ENCODE measurements at places on chromosomes 6 and 20.

GRCh38 chr6:159935633-159936032, 33.2 kb upstream of the IGF2R start:
- DNase-seq = no peak

DNA sequence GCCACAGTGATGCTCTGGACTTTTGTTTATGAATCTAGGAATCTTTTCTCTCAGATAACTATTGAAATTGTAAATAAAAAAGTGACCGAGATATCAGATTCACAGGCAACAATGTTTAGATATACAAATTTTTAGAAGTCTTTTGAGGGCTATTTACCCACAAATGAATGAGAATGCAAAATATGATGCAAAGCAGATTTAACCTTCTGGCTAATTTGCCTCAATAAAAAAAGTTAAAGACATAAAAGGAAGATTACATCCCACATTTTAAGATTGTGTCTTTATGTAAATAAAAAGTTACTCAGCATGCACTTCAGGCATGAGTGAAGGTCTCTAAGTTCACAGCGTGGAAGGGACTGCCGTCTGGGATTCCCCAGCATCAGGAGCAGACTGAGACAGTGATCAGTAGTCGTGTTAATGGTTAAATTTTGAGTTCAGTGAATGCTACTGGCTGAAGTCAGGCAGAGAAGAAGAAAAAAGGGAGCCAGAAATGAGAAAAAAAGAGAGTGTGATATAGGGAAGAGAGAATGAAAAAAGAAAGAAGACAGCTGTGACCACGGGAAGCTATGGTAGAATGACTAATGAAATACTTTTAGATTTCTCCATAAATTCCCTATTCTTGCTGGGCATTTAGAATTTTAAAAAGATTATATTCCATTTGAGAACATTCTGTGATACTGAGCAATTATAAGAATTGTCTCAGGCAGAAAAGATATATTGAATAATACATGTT, 93.6 kb downstream of the MYB start:
- no peak for DNase-seq

DNA sequence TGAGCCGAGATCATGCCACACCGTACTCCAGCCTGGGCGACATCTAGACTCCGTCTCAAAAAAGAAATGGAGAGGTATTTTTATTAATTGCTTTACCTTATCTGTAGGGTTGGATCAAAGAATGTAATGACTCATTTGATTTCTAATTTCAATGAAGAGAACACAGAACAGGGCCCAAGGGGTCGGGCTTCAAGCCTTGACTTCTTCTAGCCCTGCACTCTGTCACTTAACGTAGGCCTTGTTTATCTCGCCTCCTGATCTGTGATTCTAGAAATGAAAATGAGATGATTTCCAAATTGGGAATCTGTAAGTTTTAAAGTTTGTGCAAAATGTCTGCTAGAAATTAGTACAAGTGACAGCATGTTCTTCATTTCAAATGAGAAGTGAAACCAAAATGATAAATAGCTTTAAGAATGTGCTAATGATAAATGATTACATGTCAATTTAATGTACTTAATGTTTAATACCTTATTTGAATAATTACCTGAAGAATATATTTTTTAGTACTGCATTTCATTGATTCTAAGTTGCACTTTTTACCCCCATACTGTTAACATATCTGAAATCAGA, 180.5 kb downstream of the SLC16A10 start:
- DNase-seq = no peak

DNA sequence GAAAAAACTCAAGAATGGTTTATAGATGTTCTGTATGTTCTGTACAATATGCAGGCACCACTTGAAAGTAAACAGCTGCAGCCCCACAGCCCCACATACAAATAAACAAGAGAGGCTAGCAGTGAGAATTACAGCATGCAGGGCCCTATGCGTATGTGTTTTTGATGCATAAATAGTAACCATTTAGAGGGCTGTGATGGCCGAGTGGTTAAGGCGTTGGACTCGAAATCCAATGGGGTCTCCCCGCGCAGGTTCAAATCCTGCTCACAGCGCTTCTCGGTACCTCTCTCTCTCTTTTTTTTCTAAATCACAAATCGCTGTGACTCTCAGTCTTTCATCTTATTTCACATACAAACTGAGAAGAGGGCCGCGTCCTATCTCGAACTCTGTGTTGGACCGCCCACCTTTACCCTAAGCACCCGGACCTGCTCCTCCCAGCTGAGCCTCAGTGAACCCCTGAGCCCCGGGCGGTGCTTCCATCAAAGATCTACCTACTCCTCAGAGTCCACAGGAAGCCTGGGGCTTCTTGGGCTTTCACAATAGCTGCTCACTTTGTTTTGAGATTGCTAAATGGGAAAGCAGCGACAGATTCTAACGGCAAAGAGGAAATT, 37.7 kb upstream of the PRSS16 start:
- peak; percentile 49 for DNase-seq

DNA sequence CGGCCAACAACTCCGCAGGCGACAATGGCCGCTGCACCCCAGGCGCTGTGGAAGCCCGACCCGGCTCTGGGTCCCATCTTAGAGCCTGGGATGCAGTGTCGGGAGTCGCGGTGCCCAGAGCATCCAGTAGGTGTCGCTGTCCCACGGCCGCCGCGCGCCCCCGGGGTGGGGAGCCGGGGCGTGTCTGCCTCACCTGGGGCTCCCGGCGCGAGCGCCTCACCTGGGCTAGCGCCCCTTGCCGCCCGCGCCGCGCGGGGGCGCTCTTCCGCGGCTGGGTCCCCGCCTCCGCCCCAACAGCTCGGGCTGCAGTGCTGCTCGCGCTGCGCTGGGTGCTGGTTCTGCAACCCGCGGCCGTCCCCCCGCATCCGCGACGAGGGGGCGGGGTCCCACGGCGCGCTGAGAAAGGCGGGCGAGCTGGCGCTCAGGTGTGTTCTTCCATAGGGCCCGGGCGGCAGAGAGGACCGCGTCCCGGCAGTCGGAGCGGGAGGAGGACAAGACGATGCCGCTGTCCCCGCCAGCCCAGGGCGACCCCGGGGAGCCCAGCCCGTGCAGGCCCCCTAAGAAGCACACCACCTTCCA, at the start of gene CRYBG1:
TSS of gene CRYBG1 (plus strand) at position 308 of the 579 bp plus-strand sequence. CDS start at position 500, 192 bp downstream.
- DNase-seq = peak; percentile 59

DNA sequence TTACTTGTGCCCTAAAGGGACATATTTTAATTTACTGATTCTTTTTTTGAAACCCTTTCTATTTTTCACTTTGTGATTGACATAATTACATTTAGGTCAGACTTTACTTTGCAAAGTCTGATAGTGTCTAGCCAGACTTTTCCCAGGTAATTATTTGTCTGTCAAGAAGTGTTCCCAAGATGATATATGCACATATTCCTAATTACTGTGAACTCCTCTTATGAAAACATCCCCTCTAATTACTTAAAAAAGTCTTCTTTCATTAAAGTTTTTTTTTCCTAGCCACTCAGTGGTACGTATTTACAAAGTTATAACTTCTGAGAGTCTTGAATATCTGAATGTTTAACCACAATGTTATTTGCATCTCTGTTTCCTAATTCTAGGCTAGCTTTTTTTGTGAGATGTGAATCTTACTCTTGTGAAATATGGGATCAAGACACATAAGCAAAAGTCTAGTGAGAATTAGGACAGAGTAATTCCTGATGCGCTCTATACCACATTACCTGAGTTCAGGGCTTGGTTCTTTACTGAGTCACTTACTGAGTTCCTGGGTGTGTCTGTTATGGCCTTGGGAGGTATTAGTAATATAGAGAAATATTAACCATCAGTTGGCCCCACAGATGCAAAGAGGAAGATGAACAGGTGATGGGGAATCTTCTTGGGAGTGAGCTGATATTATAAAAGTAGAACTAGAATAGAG, 27.9 kb downstream of the FAM83B start:
- DNase-seq = no peak

DNA sequence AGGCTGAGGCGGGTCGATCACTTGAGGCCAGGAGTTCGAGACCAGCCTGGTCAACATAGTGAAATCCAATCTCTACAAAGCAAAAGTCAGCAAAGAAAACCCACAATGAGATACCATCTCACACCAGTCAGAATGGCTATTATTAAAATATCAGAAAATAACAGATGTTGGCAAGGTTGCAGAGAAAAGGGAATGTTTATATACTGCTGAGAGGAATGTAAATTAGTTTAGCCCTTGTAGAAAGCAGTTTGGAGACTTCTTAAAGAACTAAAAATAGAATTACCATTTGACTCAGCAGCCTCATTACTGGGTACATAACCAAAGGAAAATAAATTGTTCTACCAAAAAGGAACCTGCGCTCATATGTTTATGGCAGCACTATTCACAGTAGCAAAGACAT, 16.7 kb upstream of the GCM1 start:
- DNase-seq = no peak

DNA sequence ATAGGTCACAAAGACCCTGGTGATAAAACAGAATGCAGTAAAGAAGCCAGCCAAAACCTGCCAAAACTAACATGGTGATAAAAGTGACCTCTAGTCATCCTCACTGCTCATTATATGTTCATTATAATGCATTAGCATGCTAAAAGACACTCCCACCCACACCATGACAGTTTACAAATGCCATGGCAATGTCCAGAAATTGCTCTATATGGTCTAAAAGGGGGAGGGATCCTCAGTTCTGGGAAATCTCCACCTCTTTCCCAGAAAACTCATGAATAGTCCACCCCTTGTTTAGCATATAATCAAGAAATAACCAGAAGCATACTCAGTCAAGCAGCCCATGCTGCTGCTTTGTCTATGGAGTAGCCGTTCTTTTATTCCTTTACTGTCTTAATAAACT, 40.4 kb upstream of the MC3R start:
- DNase-seq = no peak

- DNase-seq = no peak
Observed at GRCh38 chr20:44648579-44648978, 2.9 kb downstream of the ADA start.

DNA sequence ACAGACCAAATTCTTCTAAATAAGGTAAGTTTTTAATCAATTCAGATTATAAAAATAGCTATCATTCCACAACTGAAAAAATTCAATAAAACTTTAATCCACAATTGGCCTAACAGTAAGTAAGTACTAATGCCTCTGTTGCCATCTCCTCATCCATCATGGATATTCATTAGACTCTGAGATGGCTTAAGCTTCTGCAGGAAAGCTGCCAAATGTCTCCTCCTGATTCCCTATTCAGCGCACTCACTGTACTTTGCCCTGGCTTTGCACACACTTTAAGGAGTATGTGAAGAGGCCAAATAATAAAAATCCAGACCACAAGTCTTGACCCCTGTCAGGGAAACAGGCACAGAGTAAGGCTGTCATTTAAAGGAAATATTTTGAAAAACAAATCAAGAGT, 23.6 kb downstream of the PGM3 start:
- no peak for DNase-seq

- no peak for DNase-seq
Observed at GRCh38 chr6:46456297-46456696, 35.0 kb downstream of the RCAN2 start.

GRCh38 chr20:34064286-34064685, 47.8 kb downstream of the EIF2S2 start:
- no peak for DNase-seq

Measured in activated CD4-positive, alpha-beta T cell treated with anti-CD3 and anti-CD28 coated beads, Interleukin-2, amount 50 U/mL, for 16 hours (primary cell).